ENCODE measurements at places on chromosomes 4 and X.

GRCh38 chr4:72935462-72935861 is 134.1 kb downstream of the COX18 start:
- no peak for DNase-seq

GRCh38 chr4:62881901-62882300 is 1527.3 kb downstream of the TECRL start:
- DNase-seq: no peak

DNA sequence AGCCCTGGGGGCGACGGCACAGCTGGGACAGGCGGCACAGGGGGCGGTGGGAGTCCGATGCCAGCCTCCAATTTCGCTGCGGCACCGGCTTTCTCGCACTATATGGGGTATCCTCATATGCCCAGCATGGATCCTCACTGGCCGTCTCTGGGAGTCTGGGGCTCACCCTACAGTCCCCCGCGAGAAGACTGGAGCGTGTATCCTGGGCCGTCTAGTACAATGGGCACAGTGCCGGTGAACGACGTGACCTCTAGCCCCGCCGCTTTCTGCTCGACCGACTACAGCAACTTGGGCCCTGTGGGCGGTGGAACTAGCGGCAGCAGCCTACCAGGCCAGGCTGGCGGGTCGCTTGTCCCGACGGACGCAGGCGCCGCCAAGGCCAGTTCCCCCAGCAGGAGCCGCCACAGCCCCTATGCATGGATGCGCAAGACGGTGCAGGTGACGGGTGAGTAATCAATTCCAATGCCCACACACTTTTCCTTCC is 500 bp downstream of the CDX4 start:
- no peak for DNase-seq

DNA sequence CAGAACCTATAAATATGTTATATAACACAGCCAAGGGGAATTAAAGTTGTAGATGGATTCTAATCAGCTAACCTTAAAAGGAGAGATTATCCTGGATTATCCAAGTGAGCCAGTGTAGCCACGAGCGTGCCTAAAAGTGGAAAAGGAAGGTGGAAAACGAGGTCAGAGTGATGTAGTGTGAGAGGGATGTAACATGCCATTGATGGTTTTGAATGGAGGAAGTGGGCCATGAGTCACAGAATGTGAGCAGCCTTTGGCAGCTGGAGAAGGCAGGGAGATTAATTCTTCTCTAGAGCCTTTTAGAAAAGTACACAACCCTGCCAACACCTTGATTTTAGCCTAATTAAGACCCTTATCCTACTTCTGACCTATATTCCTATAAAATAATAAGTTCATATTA is 149.1 kb downstream of the SLC39A8 start:
- DNase-seq: no peak
